ENCODE measurements at places on chromosomes 4 and X.

GRCh38 chr4:22991576-22991975 lies 298.8 kb downstream of the GBA3 start:
- H3K36me3 ChIP-seq: no peaks in the 10 kb centered on the region
- no peaks in the 10 kb centered on the region for H3K4me1 ChIP-seq
- H3K4me3 ChIP-seq: no peak overlapping the region
- no peaks in the 10 kb centered on the region for H3K27me3 ChIP-seq
- no peak for DNase-seq

- DNase-seq: no peak
- H3K36me3 ChIP-seq: no peaks in the 10 kb centered on the region
- H3K27ac ChIP-seq: no peak overlapping the region
- H3K27me3 ChIP-seq: no peaks in the 10 kb centered on the region
These were observed 11.0 kb upstream of the FGG start for GRCh38 chr4:154623436-154623835.

DNA sequence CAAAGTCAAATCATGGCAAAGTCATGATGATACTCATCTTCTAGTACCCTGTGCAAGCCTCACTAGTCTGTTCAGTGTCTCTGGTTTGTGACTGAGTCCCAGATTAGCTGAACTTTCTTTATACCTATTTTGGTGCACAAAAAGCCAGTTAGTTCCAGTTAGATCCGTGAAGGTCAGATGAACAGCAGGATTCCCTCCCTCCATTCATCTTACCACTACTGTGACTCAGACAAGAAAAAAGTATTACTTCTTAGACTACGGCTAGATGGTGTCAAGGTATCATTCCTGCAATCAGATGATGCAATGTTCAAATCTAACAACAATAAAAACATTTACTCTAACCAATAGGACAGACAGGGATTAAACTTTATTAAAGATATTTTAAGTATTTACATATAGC lies 30.4 kb downstream of the ARHGEF6 start:
- H3K36me3 ChIP-seq: no peaks in the 10 kb centered on the region
- no peak for DNase-seq
- no peak overlapping the region for H3K4me3 ChIP-seq
- H3K27ac ChIP-seq: no peak overlapping the region
- peaks cover 6% of the 10 kb centered on the region for H3K4me1 ChIP-seq

- no peaks in the 10 kb centered on the region for H3K36me3 ChIP-seq
- H3K4me3 ChIP-seq: no peak overlapping the region
- H3K27ac ChIP-seq: no peak overlapping the region
- no peak for DNase-seq
These were observed 65.5 kb upstream of the HGFAC start for GRCh38 chr4:3376266-3376665.

DNA sequence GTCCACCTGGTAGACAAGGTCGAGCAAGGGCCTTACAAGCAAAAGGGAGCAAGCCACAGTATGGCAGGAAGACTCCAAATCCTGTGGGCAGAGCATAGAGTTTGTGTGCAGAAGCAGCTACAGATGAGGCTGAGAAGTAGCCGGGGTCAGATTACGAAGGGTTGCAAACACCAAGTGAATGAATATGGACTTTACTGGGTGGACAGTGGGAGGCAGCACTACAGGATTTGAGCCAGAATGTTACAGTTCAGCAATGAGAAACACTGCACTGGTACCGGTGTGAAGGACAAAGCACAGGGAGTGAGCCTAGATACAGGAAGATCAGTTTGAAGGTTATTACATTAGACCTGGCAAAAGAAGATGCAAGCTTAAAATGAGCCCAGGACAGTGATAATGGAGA lies 46.1 kb upstream of the HOPX start:
- H3K27ac ChIP-seq: no peak overlapping the region
- DNase-seq: no peak
- peaks cover 8% of the 10 kb centered on the region for H3K4me1 ChIP-seq
- no peaks in the 10 kb centered on the region for H3K36me3 ChIP-seq
- no peaks in the 10 kb centered on the region for H3K27me3 ChIP-seq

DNA sequence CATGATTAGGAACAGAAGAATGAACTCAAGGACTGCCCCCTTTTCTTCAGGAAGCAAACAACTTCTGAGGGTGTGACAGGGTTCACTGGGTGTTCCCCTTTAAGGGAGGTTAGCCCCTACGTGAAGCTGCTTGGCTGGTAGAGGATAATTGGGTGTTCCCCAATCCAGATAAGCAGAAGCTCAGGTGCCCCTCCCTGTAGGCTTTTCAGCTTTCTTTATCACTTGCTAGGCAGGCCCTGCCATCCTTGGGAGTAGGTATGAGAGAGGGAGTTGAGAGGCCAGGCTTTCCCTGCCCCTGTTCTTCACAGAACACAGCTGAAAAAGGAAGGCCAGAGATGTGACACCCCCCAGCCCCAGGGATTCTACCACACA lies 44.2 kb downstream of the RTL9 start:
- no peak overlapping the region for H3K4me3 ChIP-seq
- DNase-seq: no peak
- no peaks in the 10 kb centered on the region for H3K27me3 ChIP-seq
- peaks cover 8% of the 10 kb centered on the region for H3K4me1 ChIP-seq
- no peaks in the 10 kb centered on the region for H3K36me3 ChIP-seq

GRCh38 chrX:24553011-24553410 lies 87.9 kb downstream of the PDK3 start:
- no peaks in the 10 kb centered on the region for H3K36me3 ChIP-seq
- no peak for DNase-seq
- no peaks in the 10 kb centered on the region for H3K27me3 ChIP-seq

DNA sequence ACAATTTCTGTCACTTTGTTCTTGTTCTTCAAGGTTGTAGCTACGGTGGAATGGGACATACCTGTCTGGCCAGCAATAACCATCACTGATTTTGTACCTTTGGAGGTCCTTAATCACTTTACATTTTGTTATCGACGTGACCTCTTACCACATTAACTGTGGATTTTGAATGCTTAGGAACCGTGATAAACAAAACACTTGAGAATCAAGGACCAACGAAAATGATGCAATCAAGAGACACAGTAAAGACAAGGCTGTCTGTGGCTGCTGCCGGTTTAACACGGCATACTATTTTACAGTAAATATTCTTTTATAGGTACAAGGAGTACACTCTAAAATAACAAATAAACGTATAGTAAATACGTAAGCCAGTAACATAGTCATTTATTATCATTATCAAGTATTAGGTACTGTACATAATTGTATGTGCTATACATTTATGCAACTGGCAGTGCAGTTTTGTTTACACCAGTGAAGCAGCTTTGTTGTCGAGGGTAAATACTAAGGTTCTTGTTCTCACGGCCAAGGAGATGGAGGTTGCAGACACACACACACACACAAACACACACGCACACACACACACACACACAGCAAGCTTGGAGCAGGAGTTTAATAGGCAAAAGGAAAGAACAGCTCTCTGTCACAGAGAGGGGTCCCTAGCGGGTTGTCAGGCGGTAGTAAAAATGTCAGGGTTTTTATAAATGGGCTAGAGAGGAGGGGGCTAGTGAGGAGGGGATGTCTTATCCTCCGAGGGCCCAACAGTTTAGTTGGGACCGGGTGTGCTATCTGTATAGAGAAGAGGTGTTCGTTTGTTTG lies 194.7 kb upstream of the CXorf51B start:
- no peaks in the 10 kb centered on the region for H3K36me3 ChIP-seq
- no peak for DNase-seq
- H3K27me3 ChIP-seq: no peaks in the 10 kb centered on the region
- no peak overlapping the region for H3K4me3 ChIP-seq
- H3K4me1 ChIP-seq: no peaks in the 10 kb centered on the region

DNA sequence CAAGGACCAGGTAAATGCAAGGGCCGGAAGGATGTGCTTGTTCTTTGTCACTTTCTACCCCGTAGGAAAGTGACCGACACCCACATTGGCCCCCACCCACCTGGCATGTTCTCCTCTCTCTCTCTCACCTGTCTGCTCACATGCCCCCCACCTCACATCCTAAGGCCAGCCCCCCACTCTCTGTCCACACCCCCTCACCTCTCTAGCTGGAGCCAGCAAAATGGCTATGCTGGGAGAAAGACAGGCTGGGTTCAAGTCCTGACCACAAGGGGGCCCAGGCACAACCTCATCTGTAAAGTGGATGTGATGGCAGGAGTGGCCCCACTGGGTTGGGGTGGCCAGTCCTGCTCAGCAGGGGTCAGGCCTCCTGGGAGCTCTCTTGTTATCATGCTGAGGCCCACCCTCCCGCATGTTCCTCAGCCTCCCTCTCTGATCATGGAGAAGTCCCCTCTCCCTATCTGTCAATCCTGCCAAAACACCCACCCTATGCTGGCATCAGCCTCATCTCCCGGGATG lies 1.7 kb upstream of the PPP2R2C start:
- H3K4me3 ChIP-seq: no peak overlapping the region
- peaks cover 63% of the 10 kb centered on the region for H3K27me3 ChIP-seq
- no peak overlapping the region for H3K27ac ChIP-seq
- DNase-seq: no peak
- no peaks in the 10 kb centered on the region for H3K36me3 ChIP-seq

DNA sequence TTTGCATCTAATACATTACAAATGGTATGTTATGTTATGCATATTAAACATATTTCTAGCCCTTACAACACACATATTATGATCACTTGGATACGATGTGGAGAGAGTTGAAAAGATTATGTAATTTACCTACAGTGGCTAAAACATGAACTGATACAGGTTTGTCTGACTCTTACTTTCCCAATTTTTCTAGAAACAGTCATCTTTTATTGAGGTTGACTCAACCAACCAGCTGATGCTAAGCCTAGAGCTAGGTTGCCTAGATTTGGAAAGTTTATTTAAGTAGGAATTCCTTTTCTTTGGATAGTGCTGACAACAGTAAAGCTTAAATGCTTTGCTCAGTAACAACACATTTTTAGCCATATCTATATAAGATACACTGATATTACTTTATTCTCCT lies 1215.1 kb downstream of the ADGRL3 start:
- DNase-seq: no peak
- no peaks in the 10 kb centered on the region for H3K27me3 ChIP-seq
- H3K4me1 ChIP-seq: no peaks in the 10 kb centered on the region
